ENCODE measurements at places on chromosomes 5 and 9. TPM values are rescaled to one million over a fixed set of nuclear protein-coding genes. Genes with fewer than 3 reads are reported as not detected.

- no peak overlapping the region for H3K4me3 ChIP-seq
- H3K36me3 ChIP-seq = peaks cover 36% of the 10 kb centered on the region
- DNase-seq = no peak
- H3K27ac ChIP-seq = peak overlapping the region; percentile 37
- no peaks in the 10 kb centered on the region for H3K27me3 ChIP-seq
Observed at GRCh38 chr5:32261198-32261597, 51.5 kb downstream of the MTMR12 start.

DNA sequence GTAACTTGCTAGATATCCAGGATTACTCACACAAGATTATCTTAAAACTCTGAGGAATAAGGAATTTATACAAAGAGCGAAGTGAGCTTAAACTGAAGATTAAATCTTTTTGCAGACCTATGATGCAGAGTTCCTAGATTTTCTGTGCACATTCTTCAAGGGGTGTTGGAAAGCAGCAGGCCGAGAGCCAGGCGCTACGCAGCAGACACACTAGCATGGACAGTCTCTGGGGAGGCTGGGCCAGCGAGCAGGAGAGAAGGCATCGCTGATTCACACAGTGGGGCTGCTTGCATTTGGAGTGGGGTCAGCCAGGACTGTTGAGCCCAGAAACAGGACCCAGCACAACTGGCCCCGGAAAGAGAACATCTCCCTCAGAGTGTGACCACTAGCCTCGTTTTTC is 136.3 kb downstream of the ADAMTS16 start:
- no peaks in the 10 kb centered on the region for H3K27me3 ChIP-seq
- peaks cover 3% of the 10 kb centered on the region for H3K4me1 ChIP-seq
- H3K36me3 ChIP-seq = no peaks in the 10 kb centered on the region
- H3K27ac ChIP-seq = no peak overlapping the region
- no peak overlapping the region for H3K4me3 ChIP-seq

DNA sequence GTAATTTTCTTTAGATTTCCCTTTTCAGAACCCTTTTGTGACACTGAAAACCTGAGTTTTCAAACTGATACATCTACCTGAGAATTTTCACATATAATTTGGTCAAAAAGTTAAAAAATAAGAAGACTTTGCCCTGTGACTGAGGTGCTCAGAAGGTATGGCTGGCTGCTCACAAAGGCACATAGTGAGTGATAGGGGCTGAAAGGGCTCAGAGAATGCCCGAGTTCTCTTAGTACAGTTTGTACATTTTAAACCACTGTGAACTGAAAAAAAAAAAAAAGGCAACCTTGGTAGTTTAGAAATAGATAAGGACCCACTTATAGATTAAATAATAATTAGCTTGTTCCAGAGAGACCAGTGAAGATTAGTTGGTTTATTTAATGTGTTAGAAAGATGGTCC is 18.1 kb upstream of the PSAT1 start:
- no peak overlapping the region for H3K4me3 ChIP-seq
- H3K4me1 ChIP-seq = no peaks in the 10 kb centered on the region
- no peaks in the 10 kb centered on the region for H3K36me3 ChIP-seq
- no peak overlapping the region for H3K27ac ChIP-seq

- H3K27ac ChIP-seq = no peak overlapping the region
- H3K27me3 ChIP-seq = no peaks in the 10 kb centered on the region
- H3K4me3 ChIP-seq = no peak overlapping the region
- peaks cover 18% of the 10 kb centered on the region for H3K4me1 ChIP-seq
Observed at GRCh38 chr5:75513841-75514240, 2.1 kb downstream of the POLK start.

GRCh38 chr9:81705578-81705977 is 16.2 kb upstream of the TLE1 start:
- no peaks in the 10 kb centered on the region for H3K27me3 ChIP-seq
- no peak overlapping the region for H3K4me3 ChIP-seq
- no peak for DNase-seq
- no peaks in the 10 kb centered on the region for H3K4me1 ChIP-seq

Gene STOML2
- total RNA-seq = 140 TPM

Gene ELL2
- 123 TPM for total RNA-seq

Gene RFESD
- total RNA-seq = 4.3 TPM
